ENCODE measurements at places on chromosomes 3 and 15.

- no peaks in the 10 kb centered on the region for H3K36me3 ChIP-seq
- no peak for DNase-seq
- H3K4me3 ChIP-seq, result no peak overlapping the region
- no peaks in the 10 kb centered on the region for H3K27me3 ChIP-seq
- peaks cover 3% of the 10 kb centered on the region for H3K4me1 ChIP-seq
Observed at GRCh38 chr15:89781055-89781454, 4.9 kb downstream of the MESP2 start.

GRCh38 chr3:30682434-30683155, 76.2 kb downstream of the TGFBR2 start:
- H3K4me3 ChIP-seq, result no peak overlapping the region
- peaks cover 18% of the 10 kb centered on the region for H3K36me3 ChIP-seq
- peaks cover 74% of the 10 kb centered on the region for H3K4me1 ChIP-seq
- no peak for DNase-seq
- no peaks in the 10 kb centered on the region for H3K27me3 ChIP-seq

DNA sequence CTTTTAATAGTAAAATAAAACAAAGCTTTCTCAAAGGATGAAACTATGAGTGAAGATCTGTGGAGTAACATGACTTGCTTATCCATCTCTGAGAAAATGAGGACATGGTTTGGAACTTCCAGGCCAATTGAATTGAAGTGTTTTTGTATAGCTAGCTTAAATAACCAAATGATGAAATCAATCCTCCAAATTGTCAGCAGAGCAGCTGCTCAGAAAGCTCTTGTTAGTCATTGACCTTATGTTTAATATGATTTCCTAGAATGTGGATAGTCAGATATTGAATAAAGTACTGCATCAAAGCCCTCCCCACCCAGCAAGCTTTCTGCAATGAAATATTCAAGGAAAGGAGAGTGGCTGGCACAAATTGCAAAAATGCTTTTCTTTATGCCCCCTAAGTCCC, 437.2 kb downstream of the MFSD1 start:
- no peak for DNase-seq
- no peak overlapping the region for H3K4me3 ChIP-seq
- H3K4me1 ChIP-seq, result no peaks in the 10 kb centered on the region
- H3K27ac ChIP-seq, result no peak overlapping the region
- no peaks in the 10 kb centered on the region for H3K27me3 ChIP-seq

DNA sequence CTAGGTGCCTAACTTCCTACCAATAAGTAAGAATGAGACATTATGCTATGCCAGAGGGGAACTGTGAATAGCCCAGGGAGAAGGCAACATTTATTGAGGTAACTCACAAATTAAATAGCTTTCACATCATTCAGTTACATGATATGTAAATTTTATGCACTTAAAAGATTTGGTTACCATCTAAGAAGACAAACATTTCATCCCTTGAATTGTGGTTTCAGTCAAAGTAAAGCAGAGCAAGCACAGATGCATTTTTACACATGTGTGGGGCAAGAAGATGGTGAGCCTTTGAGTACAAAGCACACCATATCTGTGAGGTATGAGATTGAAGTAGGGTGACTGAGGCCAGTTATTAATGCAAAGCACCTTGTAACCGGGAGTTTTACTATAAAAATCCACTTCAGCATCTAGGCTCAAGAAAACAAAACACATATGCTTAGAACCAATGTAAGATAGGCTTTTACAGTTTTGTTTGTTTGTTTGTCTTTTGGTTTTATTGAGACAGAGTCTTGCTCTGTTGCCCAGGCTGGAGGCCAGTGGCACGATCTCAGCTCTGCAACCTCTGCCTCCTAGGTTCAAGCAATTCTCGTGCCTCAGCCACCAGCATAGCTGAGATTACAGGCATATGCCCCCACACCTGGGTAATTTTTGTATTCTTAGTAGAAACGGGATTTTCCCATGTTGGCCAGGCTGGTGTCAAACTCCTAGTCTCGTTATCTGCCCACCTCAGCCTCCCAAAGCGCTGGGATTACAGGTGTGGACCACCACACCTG, 3.5 kb downstream of the PLSCR2 start:
- H3K4me1 ChIP-seq, result peaks cover 17% of the 10 kb centered on the region
- no peak for DNase-seq
- no peak overlapping the region for H3K27ac ChIP-seq
- no peaks in the 10 kb centered on the region for H3K36me3 ChIP-seq
- H3K27me3 ChIP-seq, result no peaks in the 10 kb centered on the region

DNA sequence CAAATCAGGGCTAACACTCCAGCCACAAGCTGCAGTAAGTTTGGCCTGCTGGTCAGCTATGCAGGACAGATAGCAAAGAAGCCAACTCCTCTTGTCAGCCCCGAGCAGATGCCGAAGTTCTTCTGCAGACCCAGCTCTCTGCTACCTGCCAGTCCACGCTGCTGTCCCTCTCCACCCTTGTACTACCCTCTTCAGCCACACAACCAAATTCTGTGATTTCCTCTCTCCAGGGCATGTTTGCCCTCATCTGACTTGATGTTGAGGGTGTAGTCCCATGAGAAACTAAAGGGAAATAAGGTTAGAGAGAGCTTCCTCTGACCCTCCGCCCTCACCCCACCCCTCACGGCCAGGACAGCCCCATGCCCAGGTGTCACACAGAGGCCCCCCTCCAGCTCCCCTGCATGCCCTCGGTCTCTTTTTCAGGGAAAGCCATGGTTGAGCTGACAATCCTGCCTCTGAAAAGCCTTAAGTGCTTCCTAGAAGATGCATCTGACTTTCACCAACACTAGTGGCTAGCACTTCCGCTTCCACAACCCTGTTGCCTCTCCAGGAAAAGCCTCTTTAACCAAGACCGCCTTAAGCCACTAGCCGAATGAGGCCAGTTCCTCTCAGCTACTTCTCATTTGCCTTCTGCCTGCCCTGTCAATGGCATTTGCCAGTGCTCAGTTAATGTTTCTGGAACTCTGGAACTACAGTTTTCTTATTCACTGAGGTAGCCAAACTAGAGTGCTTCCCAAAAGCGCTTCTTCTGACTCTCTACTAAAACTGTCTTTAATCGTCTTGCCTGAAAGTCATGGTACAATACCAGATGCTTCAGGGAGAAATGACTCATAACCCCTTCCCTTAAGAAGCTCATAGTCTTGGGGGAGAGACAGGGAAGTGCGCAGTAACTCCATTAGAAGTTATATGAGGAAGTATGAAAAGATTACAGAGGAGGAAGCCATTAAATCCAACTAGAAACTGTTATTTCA, 300.4 kb upstream of the STT3B start:
- H3K4me3 ChIP-seq, result no peak overlapping the region

DNA sequence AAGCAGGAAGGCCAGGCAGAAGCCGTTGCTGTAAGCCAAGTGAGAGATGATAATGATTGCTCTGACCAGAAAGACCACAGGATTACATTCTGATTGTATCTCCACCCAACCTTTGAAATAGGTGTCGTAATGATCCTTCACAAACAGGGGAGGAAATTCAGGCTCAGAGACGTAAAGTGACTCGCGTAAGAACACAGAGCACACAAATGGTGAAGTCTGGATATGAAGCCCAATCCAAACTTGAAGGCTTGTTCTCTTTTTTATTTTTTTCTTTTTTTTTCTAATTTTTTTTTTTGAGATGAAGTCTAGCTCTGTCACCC, 25.3 kb upstream of the PIAS1 start:
- no peaks in the 10 kb centered on the region for H3K36me3 ChIP-seq
- H3K4me3 ChIP-seq, result no peak overlapping the region
- H3K4me1 ChIP-seq, result no peaks in the 10 kb centered on the region

DNA sequence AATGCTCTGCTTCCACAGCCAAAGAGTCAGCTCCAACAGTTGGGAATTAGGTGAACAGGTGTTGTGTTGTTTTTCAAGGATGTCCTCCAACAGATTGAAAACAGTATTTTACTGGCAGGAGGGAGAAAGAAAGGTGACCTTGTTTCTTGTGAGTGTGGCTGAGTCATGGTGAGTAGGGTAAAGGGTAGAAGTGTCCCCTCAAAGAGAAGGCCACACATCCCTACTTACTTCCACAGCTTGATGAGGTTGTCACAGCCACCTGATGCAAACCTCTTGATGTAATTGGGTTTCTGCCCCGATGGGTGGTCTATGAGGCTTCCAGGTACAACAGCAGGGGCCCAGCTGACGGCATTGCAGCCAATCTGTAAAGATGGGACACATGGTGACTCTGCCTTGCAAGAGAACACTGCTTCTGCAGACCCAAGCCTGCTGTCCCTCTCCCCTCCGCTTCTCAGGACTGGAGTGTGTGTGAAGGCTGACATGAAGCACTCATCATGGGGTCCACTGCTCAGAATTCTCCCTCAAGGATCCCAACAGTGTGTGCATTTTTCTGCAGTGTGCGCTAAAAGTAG, 12.7 kb upstream of the GHRL start:
- H3K27ac ChIP-seq, result no peak overlapping the region
- DNase-seq, result no peak
- peaks cover 69% of the 10 kb centered on the region for H3K36me3 ChIP-seq

- H3K27me3 ChIP-seq, result no peaks in the 10 kb centered on the region
- no peak overlapping the region for H3K27ac ChIP-seq
Observed at GRCh38 chr3:11803977-11804892, 42.5 kb downstream of the TAMM41 start.

DNA sequence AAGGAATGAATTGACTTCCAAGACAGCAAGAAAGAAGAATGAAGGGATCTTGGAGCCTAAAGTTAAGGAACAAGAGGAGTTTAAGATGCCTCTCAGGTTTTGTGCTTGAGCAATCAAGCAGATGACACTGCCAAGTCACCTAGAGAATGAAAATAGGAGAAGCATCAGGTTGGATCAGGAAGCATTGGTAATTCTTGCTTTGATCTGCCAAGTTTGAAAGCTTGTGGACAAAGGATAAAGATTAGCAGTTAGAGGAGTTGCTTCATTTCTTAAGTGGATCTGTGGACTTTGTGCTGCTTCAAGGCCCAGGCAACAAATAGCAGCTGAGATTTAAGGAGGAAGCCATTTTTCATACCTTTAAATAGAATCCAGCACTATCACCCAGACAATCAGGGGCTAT, 35.6 kb downstream of the FRMD5 start:
- H3K27me3 ChIP-seq, result no peaks in the 10 kb centered on the region
- H3K4me1 ChIP-seq, result no peaks in the 10 kb centered on the region
- H3K4me3 ChIP-seq, result no peak overlapping the region
- no peaks in the 10 kb centered on the region for H3K36me3 ChIP-seq
- no peak overlapping the region for H3K27ac ChIP-seq

- H3K36me3 ChIP-seq, result no peaks in the 10 kb centered on the region
- DNase-seq, result no peak
- H3K27me3 ChIP-seq, result no peaks in the 10 kb centered on the region
Observed at GRCh38 chr3:16207031-16207430, 32.6 kb downstream of the GALNT15 start.

GRCh38 chr15:35455201-35455600, 90.8 kb downstream of the DPH6 start:
- H3K4me1 ChIP-seq, result no peaks in the 10 kb centered on the region
- no peak overlapping the region for H3K4me3 ChIP-seq
- no peak overlapping the region for H3K27ac ChIP-seq
- H3K27me3 ChIP-seq, result no peaks in the 10 kb centered on the region

GRCh38 chr15:26182441-26182840, 319.3 kb upstream of the ATP10A start:
- H3K4me1 ChIP-seq, result no peaks in the 10 kb centered on the region
- no peaks in the 10 kb centered on the region for H3K27me3 ChIP-seq
- H3K27ac ChIP-seq, result no peak overlapping the region
- H3K36me3 ChIP-seq, result no peaks in the 10 kb centered on the region

GRCh38 chr3:23548706-23549105, 257.0 kb upstream of the UBE2E1 start:
- no peaks in the 10 kb centered on the region for H3K27me3 ChIP-seq
- H3K36me3 ChIP-seq, result no peaks in the 10 kb centered on the region

DNA sequence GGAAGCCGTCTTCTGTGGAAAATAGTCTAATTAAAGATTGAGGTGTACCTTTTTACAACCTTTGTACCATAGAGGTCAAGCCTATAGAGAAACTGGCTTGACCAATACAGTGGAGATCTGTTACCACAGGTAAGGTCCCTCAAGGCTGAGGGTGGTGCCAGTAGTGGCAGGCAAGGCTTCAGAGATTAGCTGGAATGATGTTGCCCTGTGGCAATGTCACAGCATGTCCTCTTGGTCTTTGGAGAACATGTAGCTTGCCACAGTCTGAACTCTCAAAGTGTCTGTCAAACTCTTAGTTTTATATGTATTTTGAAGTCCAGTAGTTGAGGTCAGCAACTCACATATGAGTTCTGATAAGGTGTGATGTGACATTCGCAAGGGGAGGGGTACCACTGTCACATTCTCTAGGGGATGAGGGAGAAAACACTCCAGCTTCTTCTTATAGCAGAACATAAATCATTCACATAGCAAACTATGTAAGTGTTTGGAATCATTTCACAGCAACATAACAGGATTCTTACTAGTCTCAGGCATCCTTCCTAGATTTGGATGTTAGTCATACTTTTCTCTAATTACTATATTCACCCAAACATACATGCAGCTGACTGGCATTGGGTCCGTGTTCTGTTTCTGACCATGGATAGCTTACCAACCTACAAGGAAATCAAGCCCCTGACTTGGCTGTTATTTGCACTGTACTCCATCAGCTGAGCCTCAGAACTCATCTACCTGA, 173.6 kb downstream of the UBE2E2 start:
- no peak overlapping the region for H3K27ac ChIP-seq
- peaks cover 4% of the 10 kb centered on the region for H3K4me1 ChIP-seq
- no peak for DNase-seq

DNA sequence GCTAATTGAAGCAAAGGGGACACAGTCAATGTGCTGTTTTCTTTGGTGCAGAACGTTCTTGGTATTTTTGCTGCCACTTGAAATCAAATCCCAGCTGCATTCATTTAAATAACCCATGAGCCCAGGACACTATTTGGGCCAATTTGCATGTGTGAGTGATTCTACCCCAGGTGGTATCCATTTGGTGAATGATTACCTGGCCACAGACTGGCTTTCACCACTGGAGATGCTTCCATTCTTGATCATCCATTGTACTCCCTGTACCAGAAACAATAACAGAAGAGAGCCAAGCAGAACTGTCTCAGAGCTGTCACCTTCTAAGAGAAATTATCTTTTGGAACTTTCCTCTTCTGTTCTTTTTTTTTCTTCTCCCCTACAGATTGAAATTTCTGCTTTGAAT, 139.7 kb upstream of the RARB start:
- no peaks in the 10 kb centered on the region for H3K27me3 ChIP-seq
- H3K4me3 ChIP-seq, result no peak overlapping the region
- no peak overlapping the region for H3K27ac ChIP-seq
- no peak for DNase-seq
- no peaks in the 10 kb centered on the region for H3K4me1 ChIP-seq
- no peaks in the 10 kb centered on the region for H3K36me3 ChIP-seq

DNA sequence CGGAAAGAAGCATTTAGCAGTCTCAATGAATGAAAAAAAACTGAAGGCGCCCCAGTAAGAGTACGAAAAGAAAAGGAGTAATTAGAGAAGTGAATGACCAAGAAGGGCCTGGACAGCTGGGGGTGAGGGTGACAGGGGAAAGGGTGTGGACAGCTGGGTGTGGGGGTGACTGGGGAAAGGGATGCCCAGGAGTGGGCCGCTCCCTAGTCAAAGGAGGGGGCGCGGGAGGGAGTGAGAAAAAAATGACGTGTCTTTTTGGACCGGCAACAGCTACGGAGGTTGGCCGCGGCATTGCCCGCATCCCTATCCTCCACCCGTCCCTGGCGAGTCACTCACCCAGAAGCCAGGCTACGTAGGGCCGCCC, 274 bp upstream of the ZCWPW2 start:
- no peaks in the 10 kb centered on the region for H3K27me3 ChIP-seq
- peak; percentile 82 for DNase-seq
- peaks cover 20% of the 10 kb centered on the region for H3K4me1 ChIP-seq
- H3K27ac ChIP-seq, result peak overlapping the region; percentile 99
- peak overlapping the region; percentile 88 for H3K4me3 ChIP-seq

- peak overlapping the region; percentile 89 for H3K4me3 ChIP-seq
- no peaks in the 10 kb centered on the region for H3K27me3 ChIP-seq
- no peaks in the 10 kb centered on the region for H3K4me1 ChIP-seq
- no peak for DNase-seq
Observed at GRCh38 chr15:73751899-73752805, 999 bp downstream of the INSYN1 start.

All from thoracic aorta (tissue), 2 donors.